ENCODE measurements at places on chromosomes 2 and 18. TPM values are rescaled to one million over a fixed set of nuclear protein-coding genes. Genes with fewer than 3 reads are reported as not detected.

SRD5A2 gene
- not detected for total RNA-seq

INHA gene
- 0.36 TPM for total RNA-seq

GPR39 gene
- not detected for total RNA-seq

CCDC68 gene
- total RNA-seq = 4.6 TPM

SP3 gene
- 104 TPM for total RNA-seq

LIMS4 gene
- total RNA-seq = 11.9 TPM
